ENCODE measurements at places on chromosomes 7 and 10.

- DNase-seq = no peak
These were observed 50.0 kb downstream of the MAGI2 start for GRCh38 chr7:79403451-79403850.

DNA sequence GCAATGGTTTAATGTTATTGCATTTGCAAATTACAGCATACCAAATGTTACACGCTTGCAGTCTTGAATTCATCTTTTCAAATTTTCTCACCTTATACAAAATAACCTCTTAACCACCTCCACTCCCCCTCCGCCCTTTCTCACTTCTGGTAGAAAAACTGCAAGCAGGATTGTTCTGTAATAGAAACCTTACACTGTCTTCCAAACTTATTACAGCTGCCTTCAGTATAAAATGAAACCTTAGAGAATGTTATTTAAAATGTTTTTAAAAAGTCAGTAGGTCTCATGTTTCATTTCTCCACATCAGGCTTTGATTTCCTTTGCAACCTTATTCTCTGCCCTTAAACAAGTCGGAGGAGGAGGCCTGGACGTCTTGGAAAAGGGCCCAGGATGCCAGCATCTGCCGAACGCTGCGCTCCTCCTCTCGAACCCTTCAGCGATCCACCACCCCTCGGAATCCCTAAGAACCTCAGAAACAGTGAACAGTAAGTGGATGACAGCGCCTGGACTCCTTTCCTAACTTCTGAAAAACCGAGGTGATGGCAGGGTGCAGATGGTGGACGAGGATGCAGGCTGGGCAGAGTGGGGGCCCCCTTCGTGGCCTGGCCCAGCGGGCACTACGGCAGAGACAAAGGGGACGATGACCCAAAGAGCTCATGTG lies 74.0 kb downstream of the FGFR2 start:
- DNase-seq = no peak

GRCh38 chr7:70602117-70602516 lies 529.8 kb upstream of the GALNT17 start:
- no peak for DNase-seq

DNA sequence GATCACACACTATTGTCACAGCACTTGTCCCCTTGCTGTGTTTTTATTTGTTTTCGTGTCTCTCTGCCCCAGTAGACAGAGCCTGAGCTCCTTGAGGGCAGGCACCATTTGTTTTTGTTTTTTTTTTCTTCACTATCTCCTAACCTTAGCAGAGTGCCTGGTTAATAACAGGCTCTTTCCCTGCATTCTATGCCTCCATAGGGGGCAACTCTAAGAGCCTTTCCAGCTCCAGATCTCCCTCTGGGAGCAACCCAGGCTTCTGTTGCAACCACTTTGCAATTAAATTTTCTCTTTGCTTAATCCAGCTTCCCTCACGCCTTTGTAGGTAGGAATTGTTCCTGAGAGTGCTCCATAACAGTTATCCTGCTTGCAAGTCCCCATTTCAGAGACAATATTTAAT lies 148.4 kb downstream of the PLXDC2 start:
- DNase-seq = no peak
